ENCODE measurements at places on chromosomes 13 and 19. TPM values are rescaled to one million over a fixed set of nuclear protein-coding genes. Genes with fewer than 3 reads are reported as not detected.
A peak's percentile ranks its signal among the peaks of the same experiment; 100 is the strongest.

Gene KANK3
- 1.1 TPM for total RNA-seq

Gene TMEM59L
- total RNA-seq: not detected

Gene ZNF491
- total RNA-seq: 0.56 TPM

Gene NPAS1
- 1.8 TPM for total RNA-seq

Gene FUT1
- 26.1 TPM for total RNA-seq

Gene TNFRSF19
- 66.4 TPM for total RNA-seq

Gene GIPC3
- not detected for total RNA-seq

Gene PSG3
- not detected for total RNA-seq

Gene TDRD3
- total RNA-seq: 17.2 TPM

Gene ZNF382
- total RNA-seq: 0.12 TPM

Gene ZNF555
- total RNA-seq: 6.2 TPM

Gene PLIN5
- total RNA-seq: 0.84 TPM

GRCh38 chr13:74305876-74306275 lies 171.7 kb upstream of the KLF12 start:
- no peak overlapping the region for H3K4me3 ChIP-seq
- no peak for DNase-seq
- 0 out of 2 replicates have a peak, but pooled peaks cover 3% of the 10 kb centered on the region for H3K4me1 ChIP-seq
- no peaks in the 10 kb centered on the region for H3K27me3 ChIP-seq
- no peaks in the 10 kb centered on the region for H3K36me3 ChIP-seq

DNA sequence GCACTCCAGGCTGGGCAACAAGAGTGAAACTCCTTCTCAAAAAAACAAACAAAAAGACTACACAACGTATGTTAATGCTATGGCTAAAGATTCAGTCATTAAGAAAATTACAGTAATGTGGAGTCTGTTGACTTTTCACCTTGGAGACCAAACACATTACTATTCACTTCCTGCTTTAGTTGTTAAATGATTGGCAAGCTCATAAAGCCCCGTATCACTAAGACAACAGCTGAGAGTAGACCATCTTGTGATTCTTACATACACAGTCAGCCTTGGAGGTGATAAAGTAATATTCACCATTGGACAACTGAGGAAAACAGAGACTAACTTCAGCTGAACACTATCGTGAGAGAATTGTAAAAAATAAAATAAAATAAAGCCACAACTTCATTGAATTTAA lies 86.5 kb downstream of the KCTD12 start:
- no peaks in the 10 kb centered on the region for H3K36me3 ChIP-seq
- no peaks in the 10 kb centered on the region for H3K27me3 ChIP-seq
- DNase-seq: no peak
- H3K4me1 ChIP-seq: no peaks in the 10 kb centered on the region
- H3K27ac ChIP-seq: no peak overlapping the region

- H3K4me1 ChIP-seq: peaks cover 16% of the 10 kb centered on the region
- no peaks in the 10 kb centered on the region for H3K27me3 ChIP-seq
- DNase-seq: no peak
- peaks cover 3% of the 10 kb centered on the region for H3K36me3 ChIP-seq
Observed at GRCh38 chr13:49308097-49308875, 60.6 kb downstream of the CDADC1 start.

GRCh38 chr13:64347664-64348063 lies 2882.5 kb downstream of the PCDH9 start:
- no peaks in the 10 kb centered on the region for H3K27me3 ChIP-seq
- DNase-seq: no peak
- H3K27ac ChIP-seq: no peak overlapping the region
- no peak overlapping the region for H3K4me3 ChIP-seq
- no peaks in the 10 kb centered on the region for H3K36me3 ChIP-seq

DNA sequence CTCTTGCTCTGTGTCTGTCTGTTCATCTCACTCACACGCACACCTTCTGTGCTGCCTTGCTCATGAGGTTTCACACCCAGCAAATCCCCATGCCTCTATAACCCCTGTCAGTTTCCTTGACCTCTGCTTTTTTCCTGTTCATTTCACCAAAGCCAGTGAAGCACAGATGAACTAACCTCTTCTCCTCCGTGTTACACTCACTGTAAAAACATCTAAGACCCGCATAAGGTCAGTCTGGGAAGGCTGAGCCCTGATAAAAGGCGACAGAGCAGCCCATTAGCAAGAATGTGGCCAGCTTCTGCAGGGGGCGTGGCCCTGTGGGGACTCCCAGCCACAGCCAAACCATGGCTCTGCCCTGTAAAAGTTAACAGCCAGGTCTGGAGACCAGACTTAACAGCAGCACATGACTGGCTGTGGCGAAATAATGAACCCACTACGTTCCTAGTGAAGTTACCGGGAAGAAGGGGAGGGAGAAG lies 42.8 kb upstream of the NPAS1 start:
- peak; percentile 47 for DNase-seq
- H3K27me3 ChIP-seq: no peaks in the 10 kb centered on the region
- H3K4me1 ChIP-seq: peaks cover 48% of the 10 kb centered on the region
- no peaks in the 10 kb centered on the region for H3K36me3 ChIP-seq

GRCh38 chr13:36344886-36345437 lies 1.2 kb downstream of the SPART start:
- no peaks in the 10 kb centered on the region for H3K27me3 ChIP-seq
- H3K27ac ChIP-seq: no peak overlapping the region
- H3K4me3 ChIP-seq: no peak overlapping the region
- DNase-seq: no peak
- H3K36me3 ChIP-seq: no peaks in the 10 kb centered on the region

DNA sequence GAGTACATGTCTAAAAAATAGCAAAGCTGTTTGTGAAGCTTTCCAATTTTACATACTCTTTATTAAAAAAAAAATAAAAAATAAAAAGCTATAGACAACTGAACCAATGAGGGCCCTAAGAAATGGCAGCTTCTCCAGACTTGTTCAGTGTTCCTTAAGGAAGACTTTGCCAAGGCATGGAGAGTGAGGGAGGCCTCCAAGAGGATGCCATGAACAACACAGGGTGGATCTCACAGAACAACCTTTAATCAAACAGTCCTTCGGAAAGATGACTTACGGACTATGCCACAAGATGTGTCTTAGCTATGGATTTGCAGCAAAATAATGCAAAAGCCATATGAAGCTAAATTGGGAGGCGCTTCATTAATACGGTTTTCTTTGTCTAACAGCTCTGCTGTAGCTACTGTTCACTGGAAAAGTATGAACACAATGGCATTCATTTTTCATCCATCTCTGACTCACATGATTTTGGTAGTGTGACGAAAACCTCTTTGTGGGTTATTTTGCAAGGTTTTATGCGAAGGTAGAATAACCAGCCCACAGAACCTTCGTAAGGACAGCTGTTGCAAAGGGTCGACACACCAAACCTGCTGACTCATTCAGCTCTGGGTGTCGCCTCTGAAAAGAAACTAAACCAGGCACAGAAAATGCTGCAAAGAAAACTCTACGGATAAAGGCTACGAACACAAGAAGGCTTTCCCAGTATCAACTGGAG lies 27.7 kb downstream of the EFNB2 start:
- DNase-seq: no peak
- H3K4me3 ChIP-seq: no peak overlapping the region
- H3K4me1 ChIP-seq: peaks cover under 1% of the 10 kb centered on the region
- H3K27me3 ChIP-seq: no peaks in the 10 kb centered on the region

- no peaks in the 10 kb centered on the region for H3K27me3 ChIP-seq
- peaks cover 1% of the 10 kb centered on the region for H3K36me3 ChIP-seq
- peaks cover 13% of the 10 kb centered on the region for H3K4me1 ChIP-seq
- peak within 1 kb of the TSS; percentile 81 for H3K27ac ChIP-seq
- H3K4me3 ChIP-seq: peak within 1 kb of the TSS; percentile 47
- peak; percentile 88 for DNase-seq
Observed at GRCh38 chr19:41426952-41427646, at the start of gene B3GNT8. Gene B3GNT8 (minus strand): TSS chr19:41427374. CDS start chr19:41426778, 596 bp downstream.

DNA sequence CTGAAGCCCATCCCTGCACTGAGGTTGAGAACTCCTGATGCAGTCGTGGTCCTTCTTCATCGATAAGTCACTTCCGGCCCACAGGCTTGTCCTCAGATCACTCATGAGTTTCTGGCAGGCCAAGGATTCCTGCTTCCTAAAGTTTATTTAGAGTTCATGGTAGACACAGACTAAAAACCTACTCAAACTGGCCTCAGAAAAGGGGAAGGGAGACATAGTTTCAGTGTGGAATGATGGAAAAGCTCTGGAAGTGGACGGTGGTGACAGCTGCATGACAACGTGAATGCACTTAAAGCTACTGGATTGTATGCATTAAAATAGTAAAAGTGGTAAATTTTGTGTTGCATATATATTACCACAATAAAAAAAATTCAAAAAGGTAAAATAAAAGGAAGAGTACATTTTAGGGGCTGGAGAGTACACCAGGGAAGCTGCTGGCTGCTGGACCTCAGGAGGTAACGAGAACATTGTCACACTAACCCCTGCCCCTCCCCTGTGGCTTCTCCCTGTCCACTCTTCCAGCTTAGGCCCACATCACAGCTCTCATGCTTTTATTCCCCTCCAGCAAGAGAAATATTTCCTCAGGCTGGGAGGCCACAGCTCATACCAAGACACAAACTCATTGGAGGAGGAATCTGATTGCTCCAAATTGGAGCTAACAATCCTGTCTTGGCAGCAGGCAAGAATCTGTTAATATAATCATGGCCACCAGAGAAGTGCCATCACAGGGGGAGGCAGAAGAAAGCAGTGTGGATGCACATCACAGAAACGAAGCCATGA lies 741.0 kb downstream of the UQCRFS1 start:
- no peak overlapping the region for H3K4me3 ChIP-seq
- no peaks in the 10 kb centered on the region for H3K36me3 ChIP-seq
- no peak overlapping the region for H3K27ac ChIP-seq
- no peaks in the 10 kb centered on the region for H3K27me3 ChIP-seq
- DNase-seq: no peak

- no peak overlapping the region for H3K27ac ChIP-seq
- H3K4me1 ChIP-seq: no peaks in the 10 kb centered on the region
- no peak for DNase-seq
- H3K4me3 ChIP-seq: no peak overlapping the region
- no peaks in the 10 kb centered on the region for H3K27me3 ChIP-seq
Observed at GRCh38 chr13:23443878-23444277, 10.4 kb upstream of the SACS start.

GRCh38 chr13:30047154-30047874 lies 196.9 kb upstream of the UBL3 start:
- H3K4me1 ChIP-seq: peaks cover 19% of the 10 kb centered on the region
- no peak overlapping the region for H3K4me3 ChIP-seq
- no peaks in the 10 kb centered on the region for H3K27me3 ChIP-seq
- DNase-seq: peak; percentile 18
- H3K36me3 ChIP-seq: no peaks in the 10 kb centered on the region

DNA sequence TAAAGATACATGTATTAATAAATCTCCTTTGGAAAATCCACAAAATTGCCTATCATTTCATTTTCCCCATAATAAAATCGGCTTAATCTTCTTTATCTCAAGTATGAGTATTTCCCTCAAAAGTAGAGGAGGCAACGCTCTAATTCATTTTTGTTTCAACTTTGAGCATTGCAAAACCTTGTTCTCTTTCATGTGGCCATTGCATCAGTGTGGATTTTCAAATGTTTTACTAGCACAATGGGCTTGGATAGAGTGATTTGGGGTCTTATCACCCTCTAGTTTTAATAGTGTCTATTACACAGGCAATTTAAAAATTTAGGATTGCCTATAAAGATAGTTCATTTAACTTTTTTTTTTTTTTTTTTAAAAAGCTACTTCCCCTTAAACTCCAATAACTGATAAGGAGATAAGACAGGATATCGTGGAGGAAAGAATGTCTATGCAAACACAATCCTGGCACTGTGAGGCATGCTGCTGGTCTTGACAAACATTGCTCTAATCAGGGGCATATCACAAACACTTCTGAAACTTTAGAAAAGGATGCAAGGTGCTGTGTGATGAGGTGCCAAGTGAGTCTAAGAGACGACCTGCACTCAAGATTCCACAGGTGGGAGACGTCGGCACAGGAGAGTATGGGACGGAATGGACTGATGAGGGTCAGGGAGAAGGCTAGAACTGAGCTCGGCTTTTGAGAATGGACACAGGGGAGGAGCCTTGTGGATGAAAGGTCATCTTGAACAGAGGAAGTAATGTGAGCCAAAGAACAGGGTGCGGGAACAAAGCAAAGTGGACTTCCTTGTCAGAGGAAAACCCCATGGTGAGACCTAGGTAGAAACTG lies 199.7 kb downstream of the IRS2 start:
- peaks cover 30% of the 10 kb centered on the region for H3K4me1 ChIP-seq
- peak overlapping the region; percentile 77 for H3K27ac ChIP-seq
- no peaks in the 10 kb centered on the region for H3K27me3 ChIP-seq
- DNase-seq: peak; percentile 77
- no peaks in the 10 kb centered on the region for H3K36me3 ChIP-seq

DNA sequence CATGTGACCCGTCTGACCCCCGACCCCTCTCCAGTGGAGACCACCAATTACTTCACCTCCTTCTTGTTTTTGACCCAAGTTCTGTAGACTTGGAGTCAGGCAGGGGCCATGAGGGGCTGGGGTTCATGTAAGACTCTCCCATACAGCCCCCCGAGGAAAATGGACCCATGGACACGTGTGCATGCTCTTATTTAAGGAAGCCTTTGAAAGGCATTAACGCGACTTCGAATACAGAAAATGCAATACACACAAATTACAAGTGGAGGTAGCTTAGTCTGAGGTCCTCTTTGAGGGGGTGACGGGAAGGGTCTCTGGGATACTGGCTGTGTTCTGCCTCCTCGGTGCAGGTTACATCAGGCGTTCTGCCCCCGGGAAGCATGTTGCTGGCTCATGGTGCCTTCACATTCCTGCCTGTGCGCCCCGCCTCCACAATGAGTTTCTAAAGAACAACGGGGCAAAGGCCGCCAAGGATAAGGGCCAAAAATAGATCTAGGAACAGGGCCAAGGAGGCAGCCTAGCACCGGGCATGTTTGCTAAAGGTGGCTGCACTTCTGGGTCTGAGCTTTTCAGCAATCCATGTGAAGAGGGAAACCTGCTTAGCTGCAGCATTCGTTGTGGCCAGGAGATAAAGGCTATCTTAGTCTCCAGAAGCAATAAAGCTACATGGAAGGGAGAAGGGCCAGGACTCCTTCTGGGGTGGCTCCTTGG lies 54.5 kb downstream of the RAB20 start:
- no peaks in the 10 kb centered on the region for H3K27me3 ChIP-seq
- no peaks in the 10 kb centered on the region for H3K36me3 ChIP-seq
- H3K27ac ChIP-seq: peak overlapping the region; percentile 97
- peak; percentile 93 for DNase-seq
- H3K4me3 ChIP-seq: peak overlapping the region; percentile 18

- H3K4me3 ChIP-seq: peak overlapping the region; percentile 81
- H3K27ac ChIP-seq: peak overlapping the region; percentile 28
- H3K4me1 ChIP-seq: peaks cover 14% of the 10 kb centered on the region
- no peaks in the 10 kb centered on the region for H3K27me3 ChIP-seq
- H3K36me3 ChIP-seq: no peaks in the 10 kb centered on the region
Observed at GRCh38 chr19:42422092-42422900, 4.9 kb downstream of the LIPE start.

GRCh38 chr13:33388286-33388998 lies 102.9 kb upstream of the STARD13 start:
- no peak overlapping the region for H3K4me3 ChIP-seq
- H3K4me1 ChIP-seq: no peaks in the 10 kb centered on the region
- H3K27me3 ChIP-seq: no peaks in the 10 kb centered on the region
- no peak overlapping the region for H3K27ac ChIP-seq
- no peak for DNase-seq

- no peak for DNase-seq
- H3K4me3 ChIP-seq: no peak overlapping the region
- no peaks in the 10 kb centered on the region for H3K4me1 ChIP-seq
- no peak overlapping the region for H3K27ac ChIP-seq
- no peaks in the 10 kb centered on the region for H3K27me3 ChIP-seq
Observed at GRCh38 chr13:52947921-52948373, 80.7 kb upstream of the OLFM4 start.

GRCh38 chr19:58395220-58395978 lies at the start of gene RNF225:
Gene RNF225 (plus strand): TSS chr19:58395656. CDS start chr19:58396090, 434 bp downstream.
- H3K4me1 ChIP-seq: peaks cover 9% of the 10 kb centered on the region
- peak within 1 kb of the TSS; percentile 76 for H3K27ac ChIP-seq
- H3K36me3 ChIP-seq: peaks cover 2% of the 10 kb centered on the region
- H3K4me3 ChIP-seq: no peak within 1 kb of the TSS
- peak; percentile 72 for DNase-seq

Data from Caco-2 (cell line).